ENCODE measurements at places on chromosomes 4 and X. TPM values are rescaled to one million over a fixed set of nuclear protein-coding genes. Genes with fewer than 3 reads are reported as not detected.

DNA sequence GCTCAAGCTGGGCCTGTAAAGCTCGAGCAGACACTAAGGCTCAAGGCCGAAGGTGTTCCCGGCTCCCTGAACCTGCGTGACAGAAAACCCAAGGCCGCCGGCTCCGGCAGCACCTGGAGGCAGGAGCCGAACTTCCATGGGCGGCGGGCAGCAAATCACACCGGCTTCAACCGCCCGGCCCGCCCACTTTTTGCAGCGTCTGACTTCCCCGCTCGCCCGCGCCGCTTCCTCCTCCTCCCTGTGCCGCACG lies 940 bp upstream of the NSD2 start:
- H3K4me1 ChIP-seq, result peaks cover 13% of the 10 kb centered on the region
- peak overlapping the region; percentile 95 for H3K4me3 ChIP-seq
- H3K27me3 ChIP-seq, result peaks cover 2% of the 10 kb centered on the region
- peak overlapping the region; percentile 96 for H3K27ac ChIP-seq

The FGFR3 gene
- polyA plus RNA-seq, result 0.93 TPM

- no peak overlapping the region for H3K27ac ChIP-seq
- H3K27me3 ChIP-seq, result no peaks in the 10 kb centered on the region
- H3K36me3 ChIP-seq, result no peaks in the 10 kb centered on the region
- no peak overlapping the region for H3K4me3 ChIP-seq
These were observed 36.8 kb upstream of the IL1RAPL1 start for GRCh38 chrX:28550331-28550872.

DNA sequence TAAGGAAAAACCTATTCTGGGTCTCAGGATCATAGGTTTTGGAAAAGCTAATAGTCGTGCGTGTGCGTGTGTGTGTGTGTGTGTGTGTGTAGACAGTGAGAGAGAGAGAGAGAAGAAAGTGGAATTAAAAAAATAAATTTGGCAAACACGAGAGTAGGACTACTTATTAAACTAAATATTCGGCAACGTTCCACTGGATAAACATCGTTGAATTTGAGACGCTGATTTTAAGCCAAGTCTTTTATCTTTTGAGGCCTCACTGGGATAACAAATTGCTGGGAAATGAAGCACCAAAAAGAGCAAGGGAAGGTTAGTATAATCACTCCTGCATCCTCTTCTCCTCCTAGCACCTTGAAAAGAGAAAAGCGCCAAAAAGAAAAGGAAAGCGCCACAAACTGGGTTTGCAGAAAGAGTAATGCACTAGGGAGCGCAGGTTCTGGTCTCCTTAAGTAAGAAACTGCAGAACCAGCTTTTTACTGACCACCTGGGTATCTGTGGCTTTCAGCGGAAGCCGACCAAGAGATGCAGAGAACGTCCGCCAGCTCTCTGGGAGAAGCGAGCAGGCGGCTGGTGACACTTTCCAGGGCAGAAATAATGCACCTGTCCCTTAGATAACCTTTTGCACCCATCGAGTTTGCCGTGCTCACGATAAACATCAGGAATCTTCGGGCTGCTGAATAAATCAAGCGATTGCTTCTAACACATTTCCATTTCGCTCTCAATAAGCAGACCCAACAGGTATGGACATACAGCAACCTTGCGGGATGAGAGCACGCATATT lies 3.4 kb downstream of the ATOH1 start:
- no peak overlapping the region for H3K27ac ChIP-seq
- H3K4me1 ChIP-seq, result no peaks in the 10 kb centered on the region

Data from IMR-90 (cell line).